ENCODE measurements at places on chromosomes 6 and 20. TPM values are rescaled to one million over a fixed set of nuclear protein-coding genes. Genes with fewer than 3 reads are reported as not detected.

The DPPA5 gene
- total RNA-seq = not detected

The SLC2A10 gene
- total RNA-seq = 1.5 TPM

The PSORS1C2 gene
- total RNA-seq = not detected

The MCHR2 gene
- not detected for total RNA-seq

The ADGRF5 gene
- total RNA-seq = 0.05 TPM

The MYLK4 gene
- 0.03 TPM for total RNA-seq

The MAP7 gene
- 44.6 TPM for total RNA-seq

The USP49 gene
- total RNA-seq = 2.9 TPM

The SLCO4A1 gene
- 78.8 TPM for total RNA-seq

The HLA-A gene
- 869 TPM for total RNA-seq

The PRND gene
- not detected for total RNA-seq

The SRF gene
- total RNA-seq = 57.4 TPM

The SLC22A23 gene
- total RNA-seq = 7.5 TPM

The SAPCD1 gene
- total RNA-seq = 11.6 TPM

The ZBTB46 gene
- total RNA-seq = 3.3 TPM

The ECT2L gene
- total RNA-seq = not detected

The PRSS16 gene
- total RNA-seq = 6.0 TPM

The NKX2-4 gene
- total RNA-seq = not detected

The SIRPA gene
- total RNA-seq = 0.13 TPM

The SAMD3 gene
- total RNA-seq = not detected

The C4B gene
- 1.4 TPM for total RNA-seq

The EEF1A2 gene
- 29.8 TPM for total RNA-seq

Data from HT-29 (cell line).